Kasumi-1 (cell line): ENCODE measurements at places on chromosomes 11 and 22.

GRCh38 chr11:116467823-116468222 is 305.0 kb downstream of the BUD13 start:
- DNase-seq: no peak

DNA sequence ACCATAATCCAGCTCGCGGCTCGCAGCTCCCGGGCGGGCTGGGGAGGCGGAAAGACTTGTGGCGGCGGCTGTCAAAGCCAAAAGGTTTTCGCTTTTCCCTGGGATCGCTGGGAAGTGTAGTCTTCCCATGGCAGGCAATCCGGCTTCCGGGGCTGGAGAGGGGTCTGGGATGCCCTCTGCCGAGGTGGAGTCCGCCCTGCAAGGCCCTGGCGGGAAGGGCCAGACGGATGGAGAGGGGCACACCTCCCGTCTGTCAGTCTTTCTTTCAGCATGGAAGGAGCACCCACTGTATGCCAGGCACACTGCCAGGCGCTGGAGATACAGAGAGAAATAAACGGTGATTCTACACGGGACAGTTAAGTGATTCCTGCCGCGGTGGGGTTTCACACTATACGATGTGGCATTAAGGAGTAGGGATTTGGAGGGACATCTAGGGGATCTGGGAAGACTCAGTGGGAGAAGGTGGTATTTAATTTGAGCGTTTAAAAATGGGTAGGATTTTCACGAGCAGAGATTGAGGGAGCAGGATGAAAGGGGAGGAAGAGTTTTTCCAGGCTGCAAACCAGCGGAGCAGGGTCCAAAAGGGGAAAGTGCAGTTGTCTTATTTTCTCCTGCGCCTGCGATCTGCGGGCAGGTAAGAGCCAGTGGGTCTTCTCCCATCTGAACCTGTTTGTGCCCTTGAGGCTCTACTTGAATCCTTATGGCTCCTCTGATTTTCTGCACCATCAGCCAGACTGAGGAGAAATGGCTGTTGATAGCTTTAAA is at the start of gene BACE1:
Gene BACE1, minus strand, starts transcription at position 60 of the 765 bp plus-strand sequence. CDS start 461 bp downstream, outside the sequence.
- peak; percentile 50 for DNase-seq

DNA sequence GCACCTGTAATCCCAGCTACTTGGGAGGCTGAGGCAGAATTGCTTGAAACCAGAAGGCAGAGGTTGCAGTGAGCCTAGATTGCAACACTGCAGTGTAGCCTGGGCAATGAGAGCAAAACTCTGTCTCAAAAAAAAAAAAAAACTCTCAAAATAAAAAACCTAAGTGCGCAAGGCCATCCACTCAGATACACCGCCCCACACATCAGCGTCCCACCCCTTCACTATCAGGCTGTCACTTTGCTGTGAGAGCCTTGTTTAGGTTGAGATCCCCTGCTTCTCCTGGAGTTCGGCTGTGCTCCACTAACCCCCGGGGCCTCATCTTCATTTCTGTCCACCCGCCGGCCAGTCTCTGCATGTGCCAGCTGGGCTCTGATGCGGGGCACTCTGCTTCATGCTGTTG is 12.1 kb downstream of the SLC25A1 start:
- no peak for DNase-seq

- peak; percentile 42 for DNase-seq
Measured at GRCh38 chr11:84524422-84525051, 1102.6 kb downstream of the DLG2 start.

- no peak for DNase-seq
Measured at GRCh38 chr11:62708392-62708791, 916 bp downstream of the GNG3 start.

GRCh38 chr22:22674467-22674866 is 30.1 kb downstream of the GGTLC2 start:
- DNase-seq: no peak

DNA sequence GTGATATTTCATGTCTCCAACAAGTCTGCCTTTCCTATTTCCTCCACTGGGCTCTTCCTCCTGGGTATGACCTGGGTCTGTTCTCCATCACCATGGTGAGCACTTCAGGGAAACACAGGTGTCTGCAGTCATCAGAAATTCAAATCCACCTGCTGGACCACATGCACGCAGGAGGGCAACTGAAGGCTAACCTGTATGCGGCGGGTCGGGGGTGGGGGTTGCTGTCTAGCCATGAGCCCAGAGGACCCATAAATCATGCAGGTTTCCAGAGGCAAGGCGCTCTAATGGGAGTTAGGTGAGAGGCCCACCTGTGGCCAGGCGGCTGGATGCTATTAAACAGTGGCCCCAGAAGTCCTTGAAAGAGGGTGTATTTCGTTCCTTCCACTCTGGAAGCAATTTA is 11.1 kb upstream of the PAMR1 start:
- DNase-seq: no peak

DNA sequence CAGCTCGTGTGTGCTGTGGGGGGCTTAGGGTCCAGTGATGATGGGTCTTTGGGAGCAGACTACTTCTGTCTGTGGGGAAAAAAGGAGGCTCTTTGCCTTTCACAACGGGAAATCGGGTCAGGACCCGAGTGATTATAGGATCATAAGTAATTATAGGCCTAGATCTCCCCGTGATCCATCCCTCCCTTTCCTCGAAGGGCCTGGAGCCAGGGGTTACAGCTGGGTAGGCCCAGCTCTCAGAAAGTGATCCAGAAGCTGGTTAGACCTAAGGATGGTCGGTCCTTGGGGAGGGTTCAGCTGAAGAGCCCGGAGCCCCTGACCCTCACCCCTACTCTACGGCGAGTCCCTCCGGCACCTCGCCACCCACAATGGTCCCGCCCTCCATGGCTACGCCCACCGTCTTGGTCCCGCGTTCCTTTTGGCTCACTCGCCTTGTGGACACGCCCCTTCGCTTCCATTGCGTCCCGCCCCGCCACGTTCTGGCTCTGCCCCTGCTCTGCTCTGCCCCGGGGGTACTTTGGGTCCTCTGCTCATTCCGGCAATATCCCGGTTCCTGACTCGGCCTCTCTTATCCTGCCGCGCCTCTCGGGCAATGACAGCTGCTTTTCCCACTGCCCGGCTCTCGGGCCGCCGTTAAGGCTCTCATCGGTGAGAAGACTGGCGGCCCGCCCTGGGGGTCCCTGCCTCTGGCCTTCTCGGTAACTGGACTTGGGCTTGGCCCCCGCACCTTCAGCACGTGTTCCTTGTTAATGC is 5.0 kb downstream of the IGSF22 start:
- DNase-seq: no peak

- DNase-seq: no peak
Measured at GRCh38 chr11:75594211-75594610, 32.2 kb downstream of the SERPINH1 start.

- DNase-seq: no peak
Measured at GRCh38 chr11:61955422-61956135, 5.4 kb downstream of the BEST1 start.
